Stimulated activated CD4-positive, alpha-beta T cell treated with anti-CD3 and anti-CD28 coated beads, Interleukin-4, amount 100 ng/mL, for 4 hours (primary cell): ENCODE measurements at places on chromosomes 12 and 14.

GRCh38 chr14:60655119-60655897, 6.0 kb upstream of the SIX1 start:
- no peak for DNase-seq

DNA sequence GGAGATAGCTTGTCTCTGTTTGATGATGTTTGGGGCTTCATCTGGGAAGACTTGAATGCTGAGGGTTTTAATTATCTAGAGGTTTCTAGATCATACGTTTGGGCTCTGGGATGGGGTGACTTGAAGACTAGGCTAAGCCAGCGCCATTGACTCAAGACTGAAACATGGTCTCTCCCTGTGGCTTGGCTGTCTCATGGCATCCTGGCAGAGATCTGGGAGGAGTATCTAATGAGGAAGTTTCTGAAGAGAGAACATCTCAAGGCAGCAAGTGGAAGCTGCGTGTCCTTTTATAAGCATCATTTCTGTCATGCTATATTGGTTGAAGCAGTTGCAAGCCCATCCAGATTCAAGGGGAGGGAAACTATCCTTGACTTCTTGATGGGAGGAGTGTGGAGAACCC, 104.8 kb downstream of the UNC79 start:
- DNase-seq = no peak

DNA sequence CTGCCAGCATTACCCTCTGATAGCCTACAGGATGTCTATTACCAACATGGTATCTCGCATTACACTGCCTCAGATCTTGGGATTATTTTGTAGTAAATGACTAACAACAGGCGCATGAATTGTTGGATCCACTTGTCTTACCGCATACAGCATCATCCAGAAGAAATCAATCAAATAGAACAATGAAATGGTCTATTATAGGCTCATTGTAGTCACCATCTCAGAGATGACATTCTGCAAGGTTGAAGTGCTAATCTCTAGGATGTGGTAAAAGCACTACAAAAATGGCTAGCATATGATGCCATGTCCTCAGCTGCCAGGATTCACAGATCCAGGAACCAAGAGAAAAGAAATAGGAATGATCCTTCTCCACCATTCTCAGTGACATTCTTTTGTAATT, 52.0 kb downstream of the WASHC3 start:
- DNase-seq = no peak

GRCh38 chr12:131454418-131455217, 256.3 kb upstream of the SFSWAP start:
- DNase-seq = no peak

DNA sequence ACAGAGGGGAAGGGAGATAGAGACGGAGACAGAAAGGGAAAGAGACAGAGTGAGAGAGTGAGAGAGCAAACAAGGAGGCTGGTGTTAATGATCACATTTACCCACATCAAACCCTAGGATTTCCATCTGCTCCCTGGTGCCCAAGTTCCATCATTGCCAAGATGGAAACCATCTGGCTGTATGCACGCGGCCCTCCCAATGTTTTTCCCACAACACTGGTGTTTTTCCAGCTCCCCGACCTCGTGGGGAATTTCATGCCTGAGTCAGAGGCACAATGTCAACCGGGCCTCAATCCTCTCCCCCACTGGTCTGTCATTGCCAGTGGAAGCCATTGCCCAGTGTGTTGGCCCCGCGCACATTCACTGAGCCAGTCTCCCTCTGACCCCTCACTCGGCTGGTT, 19.9 kb upstream of the BDKRB2 start:
- DNase-seq = no peak

DNA sequence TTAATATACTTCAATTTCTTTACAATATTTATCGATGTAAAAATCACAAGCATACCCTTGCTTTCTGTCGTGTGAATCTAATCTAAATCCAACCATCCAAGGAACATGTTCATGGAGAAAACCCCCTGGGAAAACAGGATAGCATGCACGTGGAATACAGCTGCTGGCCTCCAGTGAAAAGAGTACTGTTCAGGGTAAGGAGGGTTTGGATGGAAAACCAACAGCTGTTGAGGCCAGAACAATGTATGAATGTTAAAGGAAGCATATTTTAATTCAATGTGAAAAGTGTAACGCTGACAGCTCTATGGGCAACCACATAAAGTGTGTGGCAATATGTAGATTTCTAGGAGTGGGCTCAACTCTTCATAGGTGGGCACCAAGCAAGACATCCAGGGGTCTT, 344.0 kb downstream of the TMEM132D start:
- DNase-seq = no peak

DNA sequence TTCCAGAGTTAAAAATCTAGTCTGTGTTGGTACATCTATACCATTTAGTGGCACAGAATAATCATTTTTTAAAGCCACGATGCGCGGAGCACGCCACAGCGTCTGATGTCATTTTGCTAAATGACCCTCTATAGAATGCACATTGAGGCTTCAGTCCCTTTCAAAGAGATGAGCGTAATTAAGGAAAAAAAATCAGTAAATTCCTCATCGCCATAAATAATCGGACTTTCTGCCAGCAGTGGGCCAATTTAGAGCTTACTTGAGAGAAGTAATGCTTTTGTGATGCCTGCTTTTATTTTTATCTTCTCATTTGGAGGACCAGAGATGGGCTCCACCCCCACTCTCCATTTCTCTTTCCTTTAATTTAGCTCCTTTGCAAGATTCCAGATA, 4.0 kb downstream of the ASCL1 start:
- DNase-seq = no peak

DNA sequence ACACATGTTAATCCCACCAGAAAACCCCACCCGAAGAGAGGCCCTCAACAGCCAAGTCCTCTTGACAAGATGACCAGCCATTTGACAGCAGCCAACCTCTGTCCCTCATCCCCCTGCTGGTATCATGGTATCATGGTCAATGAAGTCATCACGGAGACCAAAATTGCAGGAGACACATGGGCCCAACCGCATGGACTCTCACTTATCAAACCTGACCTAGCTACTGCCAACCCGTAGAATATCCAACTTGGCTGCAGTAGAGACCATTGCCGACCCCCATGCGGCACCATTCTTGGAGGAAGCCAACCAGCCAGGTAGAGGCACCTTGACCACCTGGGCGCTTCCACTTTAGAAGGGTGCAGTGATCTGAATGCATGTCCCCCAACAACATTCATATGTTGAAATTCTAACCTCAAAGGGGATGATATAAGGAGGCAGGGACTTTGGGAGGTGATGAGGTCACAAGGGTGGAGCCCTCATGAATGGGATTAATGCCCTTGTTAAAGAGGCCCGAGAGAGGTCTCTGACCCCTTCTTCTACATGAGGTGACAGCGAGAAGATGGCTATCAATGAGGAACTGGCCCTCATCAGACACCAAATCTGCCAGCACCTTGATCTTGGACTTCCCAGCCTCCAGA, 33.3 kb downstream of the DIO3 start:
- no peak for DNase-seq

GRCh38 chr12:26122061-26122680, 2.7 kb downstream of the BHLHE41 start:
- DNase-seq = peak; percentile 29

DNA sequence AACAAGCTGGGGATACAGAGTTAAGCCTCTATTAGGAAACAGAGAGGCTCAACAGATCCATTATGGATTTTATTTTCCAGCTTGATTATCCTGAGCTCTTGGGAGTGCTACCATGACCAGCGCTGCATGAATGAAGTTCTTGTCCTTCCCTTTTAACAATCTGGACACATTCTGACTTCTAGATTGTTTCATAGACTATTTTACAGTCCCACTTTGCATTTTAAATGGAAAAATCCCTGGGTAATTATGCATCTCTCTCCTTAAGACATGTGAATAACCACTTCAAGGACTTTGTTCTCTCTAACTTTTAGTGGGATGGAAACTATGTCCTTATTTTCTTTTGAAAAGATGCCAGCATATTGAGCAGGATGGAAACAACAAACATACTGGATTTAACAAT, 2.0 kb downstream of the CCDC198 start:
- no peak for DNase-seq

DNA sequence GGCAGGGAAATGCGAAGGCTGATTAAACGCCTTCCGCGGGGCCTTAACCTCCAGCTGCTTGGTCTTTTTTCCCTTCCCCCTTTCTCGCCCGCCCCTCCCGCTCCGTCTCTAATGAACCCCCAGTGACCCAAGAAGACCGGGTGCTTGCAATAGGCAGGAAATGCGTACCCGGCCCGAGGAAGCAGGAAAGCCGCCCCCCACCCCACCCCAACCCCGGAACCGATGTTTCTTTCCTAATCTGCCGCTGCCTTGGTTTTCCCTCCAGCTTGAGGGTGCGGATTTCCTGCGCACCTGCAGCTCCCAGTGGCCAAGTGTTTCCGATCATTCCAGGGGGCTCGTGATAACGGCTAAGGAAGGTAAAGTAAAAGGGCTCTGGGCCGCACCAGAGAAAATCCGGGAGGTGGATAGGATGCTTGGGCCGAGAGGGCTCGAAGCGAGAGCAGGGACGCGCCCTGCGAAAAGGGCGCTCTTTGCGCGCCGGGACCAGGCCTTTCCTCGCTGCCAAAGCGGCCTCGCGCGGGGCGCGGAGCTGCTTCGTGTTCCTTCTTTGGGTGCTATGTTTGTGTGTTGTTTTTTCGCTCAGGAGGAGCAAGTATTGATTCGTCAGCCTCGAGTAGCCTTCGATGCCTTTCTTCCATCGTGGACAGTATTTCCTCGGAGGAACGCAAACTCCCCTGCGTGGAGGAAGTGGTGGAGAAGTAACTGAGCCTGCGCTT, 983 bp downstream of the MYF6 start:
- DNase-seq = no peak

DNA sequence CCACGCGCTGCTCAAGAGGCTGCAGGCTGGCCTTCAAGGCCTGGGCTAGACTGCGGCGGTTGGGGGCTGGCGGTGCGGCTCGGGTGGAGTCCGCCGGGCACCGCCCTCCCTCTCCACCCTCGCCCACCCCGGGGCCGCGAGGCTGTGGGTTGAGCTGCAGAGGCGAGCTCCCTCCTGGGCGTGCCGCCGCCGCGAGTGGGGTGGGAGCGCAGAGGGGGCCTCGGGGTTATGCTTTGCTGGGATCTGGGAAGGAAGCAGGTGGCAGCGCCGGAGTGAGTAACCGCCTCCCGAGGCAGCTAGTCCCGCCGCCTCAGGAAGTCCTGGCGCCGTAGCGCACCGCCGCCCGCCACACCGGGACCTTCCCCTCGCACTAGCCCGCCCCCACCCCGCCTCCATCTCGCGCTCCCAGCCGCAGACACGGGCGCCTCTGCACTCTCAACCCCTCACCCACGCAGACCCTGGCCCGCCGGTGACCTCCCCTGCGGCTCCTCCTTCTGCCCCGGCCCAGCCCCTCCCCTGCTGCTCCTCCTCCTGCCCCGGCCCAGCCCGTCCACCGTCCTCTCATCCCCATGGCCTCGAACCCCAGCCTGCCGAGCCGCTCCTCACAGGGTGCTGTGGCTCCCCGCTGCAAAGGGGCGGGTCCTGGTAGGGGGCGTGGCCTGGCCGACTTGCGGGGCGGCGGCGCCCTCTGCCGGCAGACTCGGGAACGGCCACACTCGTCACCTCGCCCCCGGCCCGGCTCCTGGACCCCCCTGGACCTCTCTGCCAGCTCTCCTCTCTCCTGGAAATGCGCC, 16.6 kb downstream of the TAMALIN start:
- peak; percentile 85 for DNase-seq

GRCh38 chr14:81211844-81212243, 8.9 kb downstream of the GTF2A1 start:
- peak; percentile 9 for DNase-seq

- DNase-seq = no peak
Observed at GRCh38 chr12:66978802-66979201, 290.4 kb upstream of the CAND1 start.

DNA sequence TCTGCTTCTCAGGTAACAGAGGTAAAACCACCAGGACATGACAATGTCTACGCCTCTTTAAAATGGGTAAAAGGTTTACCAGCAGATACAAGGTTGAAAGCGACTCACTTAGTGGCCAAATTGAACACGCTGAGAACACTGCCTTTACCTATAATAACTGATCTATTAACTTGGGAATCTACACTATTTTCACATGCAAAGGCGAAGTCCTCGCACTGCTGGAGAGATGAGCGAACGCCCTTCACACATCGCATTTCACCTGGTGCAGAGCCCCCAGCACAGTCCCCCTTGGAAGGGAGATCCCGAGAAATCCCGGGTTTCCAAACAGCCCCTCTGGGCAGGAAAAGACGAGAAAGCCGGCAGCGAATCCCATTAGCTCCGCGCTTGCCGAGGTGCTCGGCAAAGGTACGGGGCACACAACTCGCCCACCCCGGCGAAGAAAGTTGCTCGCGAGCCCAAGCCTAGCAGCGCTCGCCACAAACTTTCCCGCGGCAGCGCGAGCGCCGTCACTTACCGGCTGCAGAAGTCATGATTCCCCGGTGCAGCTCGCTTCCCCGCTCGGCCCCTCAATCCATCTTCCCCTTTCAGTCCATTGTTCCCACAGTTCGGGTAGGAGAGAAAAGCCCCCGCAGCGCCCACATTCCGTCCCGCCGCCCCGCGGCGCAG, 423 bp downstream of the FGD6 start:
- no peak for DNase-seq

DNA sequence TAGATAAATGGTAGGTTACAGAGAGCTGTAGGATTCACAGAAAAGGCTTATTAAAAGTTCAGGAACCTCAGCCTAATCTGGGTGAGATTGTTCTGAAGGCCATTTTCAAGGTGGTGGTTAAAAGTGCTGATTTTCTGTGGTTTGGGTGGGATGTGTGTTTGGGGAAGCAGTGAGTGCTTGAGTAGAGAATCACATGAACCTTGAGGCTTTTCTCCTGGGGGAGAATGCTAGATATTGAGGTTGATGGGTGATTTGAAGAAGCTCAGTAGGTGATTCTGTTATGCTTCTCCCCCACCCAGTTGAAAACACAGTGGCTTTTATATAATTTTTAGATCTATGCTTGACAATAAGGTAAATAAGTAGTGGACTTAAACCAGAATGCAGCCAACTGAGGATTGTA, 420.9 kb downstream of the PCNX1 start:
- no peak for DNase-seq

DNA sequence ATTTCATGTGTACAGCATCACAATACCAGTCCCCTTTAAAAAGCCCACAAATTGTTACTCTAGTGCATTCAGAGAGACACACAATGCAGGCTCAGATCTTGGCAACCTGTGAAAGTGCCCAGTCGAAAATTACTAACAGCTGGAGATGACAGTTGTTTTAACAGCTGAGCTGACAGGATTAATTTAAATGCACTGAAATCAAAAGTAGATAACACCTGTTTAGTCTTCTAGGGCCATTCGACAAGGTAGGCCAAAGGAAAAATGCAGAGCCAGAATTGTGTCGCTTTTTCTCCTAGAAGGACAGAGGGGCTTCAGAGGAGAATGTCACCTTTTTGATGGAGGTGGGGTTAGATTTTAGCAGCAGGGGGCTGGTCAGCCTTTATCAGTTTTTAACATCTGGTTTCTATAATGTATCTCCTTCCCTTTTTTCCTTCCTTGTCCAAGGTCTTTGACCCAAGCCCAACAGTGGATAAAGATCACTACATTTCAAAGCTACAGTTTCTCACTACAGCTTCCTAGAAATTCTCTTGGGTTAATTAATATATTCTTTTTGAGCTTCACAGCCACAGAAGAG, 139.1 kb downstream of the SOX5 start:
- DNase-seq = no peak
